ENCODE measurements at places on chromosomes 5 and 9.

- no peak for DNase-seq
These were observed 17.4 kb downstream of the GPX3 start for GRCh38 chr5:151037561-151038411.

- no peak for DNase-seq
These were observed 17.7 kb upstream of the PHYKPL start for GRCh38 chr5:178250263-178250662.

DNA sequence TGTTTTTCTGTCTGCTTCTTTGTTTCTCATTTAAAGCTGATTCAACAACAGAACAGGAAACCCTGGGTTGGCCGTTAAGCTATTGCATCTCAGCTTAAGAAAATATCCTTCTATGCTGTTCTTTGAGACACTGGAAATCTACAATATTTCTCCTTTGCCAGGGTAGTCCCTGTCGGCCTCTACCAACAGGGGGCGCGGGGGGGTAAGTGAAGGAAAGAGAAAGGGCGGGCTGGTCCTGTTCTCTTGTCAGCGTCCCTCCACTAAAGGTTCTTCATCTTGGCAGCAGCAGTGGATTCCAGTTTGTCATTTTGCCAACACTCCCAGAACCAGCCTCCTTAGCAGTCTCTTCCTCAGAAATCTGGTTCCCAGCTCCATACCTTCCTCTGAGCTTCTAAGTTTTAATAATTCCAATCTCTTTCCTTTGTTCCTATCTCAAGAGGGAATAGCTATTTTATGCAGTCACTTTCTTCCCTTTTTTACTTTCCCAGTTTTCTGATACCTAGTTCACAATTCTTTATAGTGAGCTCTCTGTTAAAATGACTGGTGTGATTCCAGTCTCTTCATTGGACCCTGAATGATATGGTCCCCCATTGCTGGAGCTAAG, 222.3 kb downstream of the GLIS3 start:
- peak; percentile 7 for DNase-seq

- no peak for DNase-seq
These were observed 7.8 kb upstream of the TBC1D9B start for GRCh38 chr5:179915406-179915935.

- no peak for DNase-seq
These were observed 124.3 kb downstream of the FGF1 start for GRCh38 chr5:142561486-142562097.

GRCh38 chr5:38168029-38168428, 90.3 kb upstream of the EGFLAM start:
- no peak for DNase-seq

DNA sequence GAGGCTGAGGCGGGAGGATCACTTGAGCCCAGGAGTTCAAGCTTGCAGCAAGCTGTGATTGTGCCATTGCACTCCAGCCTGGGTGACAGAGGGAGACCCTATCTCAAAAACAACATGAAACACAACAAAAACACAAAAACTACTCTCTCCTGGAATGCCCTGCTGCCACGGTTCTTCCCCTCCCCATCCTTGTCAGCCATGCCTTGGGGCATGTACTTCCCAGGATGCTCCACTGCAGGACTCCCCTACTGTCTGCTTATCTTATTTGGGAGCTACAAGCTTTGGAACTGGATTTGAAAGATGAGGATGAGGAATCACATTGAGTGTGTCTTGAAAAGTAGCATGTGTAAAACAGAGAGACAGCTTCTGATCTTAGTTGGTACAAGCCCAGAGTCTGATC, 40.1 kb upstream of the KIAA1958 start:
- no peak for DNase-seq

DNA sequence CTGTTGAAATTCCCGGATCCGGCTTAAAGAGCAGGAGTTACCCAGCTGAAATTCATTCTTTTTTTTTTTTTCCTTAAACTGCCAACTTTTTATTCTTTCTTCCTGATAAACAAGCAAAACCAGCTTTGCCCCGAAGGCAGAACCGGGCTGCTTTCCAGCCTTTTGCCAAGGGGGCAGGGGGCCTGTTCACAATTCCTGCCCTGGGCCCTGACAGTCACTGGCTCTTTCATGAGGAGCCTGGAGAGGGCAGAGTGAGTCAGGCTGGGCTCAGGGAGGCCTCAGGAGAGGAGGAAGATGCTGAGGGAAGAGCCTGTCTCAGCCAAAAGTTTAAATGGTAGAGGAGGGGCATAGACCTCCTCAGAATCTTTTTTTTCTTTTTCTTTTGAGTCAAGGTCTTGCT, 4.8 kb downstream of the GLIPR2 start:
- DNase-seq, result no peak

DNA sequence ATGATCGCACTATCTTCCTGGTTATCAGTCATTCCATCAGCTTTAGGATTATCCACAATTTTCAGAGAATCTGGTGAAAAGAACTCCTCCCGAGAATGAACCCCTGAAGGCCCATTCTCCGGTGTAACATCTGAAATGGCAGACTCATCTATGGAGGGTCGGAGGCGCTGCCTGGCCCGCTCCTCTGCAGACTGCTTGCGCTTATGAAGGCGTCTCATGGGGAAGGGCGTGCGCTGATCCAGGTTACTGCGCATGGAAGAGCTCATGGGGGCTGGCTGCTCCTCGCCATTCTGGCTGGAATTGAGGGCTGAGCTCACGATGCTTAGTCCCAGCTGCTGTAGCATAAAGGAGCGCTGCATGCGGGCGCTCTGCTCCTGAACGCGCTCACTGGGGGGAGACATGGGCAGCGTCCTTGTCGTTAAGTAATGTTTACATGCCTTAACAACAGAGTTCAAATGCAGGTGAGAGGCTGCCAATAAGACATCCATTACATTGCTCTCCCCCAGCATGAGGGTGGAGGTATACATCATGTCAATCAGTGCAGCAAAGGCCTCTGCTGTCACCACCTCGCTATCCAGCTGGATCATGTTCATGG, 19.4 kb downstream of the GRHPR start:
- peak; percentile 6 for DNase-seq

- DNase-seq, result no peak
These were observed 10.4 kb downstream of the GRIN1 start for GRCh38 chr9:137149363-137149762.

DNA sequence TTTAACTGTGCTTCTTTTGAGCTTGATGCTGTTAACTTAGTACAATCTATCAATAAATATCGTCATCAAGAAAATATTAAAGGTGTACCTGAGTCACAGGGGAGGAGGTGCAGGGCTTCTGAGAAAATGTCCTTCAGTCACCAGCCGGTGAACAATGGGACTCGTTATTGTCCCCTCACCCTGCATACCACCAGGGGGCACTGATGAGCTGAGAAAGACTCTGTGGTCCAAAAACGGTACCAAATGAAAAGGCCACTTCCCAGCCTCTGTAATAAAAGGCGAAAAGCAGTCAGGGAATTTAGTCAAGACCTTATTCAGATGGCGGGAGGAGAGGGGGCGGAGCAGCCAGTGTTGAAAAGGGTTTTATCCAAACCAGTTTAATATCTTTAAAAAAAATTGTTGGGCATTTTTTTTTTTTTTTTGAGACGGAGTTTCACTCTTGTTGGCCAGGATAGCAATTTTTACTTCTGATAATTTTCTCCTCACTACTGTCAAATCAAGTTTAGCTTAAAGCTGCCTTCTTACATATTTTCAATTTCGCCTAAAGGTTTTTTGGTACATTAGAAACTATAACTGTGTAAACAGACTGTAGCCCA, 271.9 kb upstream of the ADAMTS16 start:
- DNase-seq, result peak; percentile 38

- DNase-seq, result no peak
These were observed 51.8 kb upstream of the RETREG1 start for GRCh38 chr5:16668631-16669030.

GRCh38 chr9:87950296-87950695, 24.0 kb downstream of the CDK20 start:
- no peak for DNase-seq

GRCh38 chr9:109278216-109278615, 42.6 kb downstream of the EPB41L4B start:
- no peak for DNase-seq

DNA sequence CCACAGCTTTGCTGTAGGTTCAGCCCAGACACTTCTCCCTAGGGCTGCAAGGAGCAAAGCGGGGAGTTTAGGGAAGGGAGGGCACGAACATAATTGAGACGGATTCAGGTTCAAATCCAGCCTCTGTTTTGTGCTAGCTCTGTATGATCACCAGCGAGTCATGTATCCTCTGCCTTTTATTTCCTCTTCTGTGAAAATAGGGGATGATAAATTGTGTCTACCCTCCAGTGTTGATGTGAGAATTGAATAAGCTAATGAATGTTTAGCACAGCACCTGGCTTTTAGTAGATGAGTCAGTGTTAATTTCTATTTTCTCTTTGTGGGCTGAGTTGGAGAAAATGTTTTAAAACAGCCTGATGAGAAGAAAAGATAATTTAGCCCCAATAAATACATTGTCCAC, 6.2 kb downstream of the MLANA start:
- DNase-seq, result no peak

- DNase-seq, result no peak
These were observed 2.1 kb upstream of the CAMK2A start for GRCh38 chr5:150291388-150292385.

DNA sequence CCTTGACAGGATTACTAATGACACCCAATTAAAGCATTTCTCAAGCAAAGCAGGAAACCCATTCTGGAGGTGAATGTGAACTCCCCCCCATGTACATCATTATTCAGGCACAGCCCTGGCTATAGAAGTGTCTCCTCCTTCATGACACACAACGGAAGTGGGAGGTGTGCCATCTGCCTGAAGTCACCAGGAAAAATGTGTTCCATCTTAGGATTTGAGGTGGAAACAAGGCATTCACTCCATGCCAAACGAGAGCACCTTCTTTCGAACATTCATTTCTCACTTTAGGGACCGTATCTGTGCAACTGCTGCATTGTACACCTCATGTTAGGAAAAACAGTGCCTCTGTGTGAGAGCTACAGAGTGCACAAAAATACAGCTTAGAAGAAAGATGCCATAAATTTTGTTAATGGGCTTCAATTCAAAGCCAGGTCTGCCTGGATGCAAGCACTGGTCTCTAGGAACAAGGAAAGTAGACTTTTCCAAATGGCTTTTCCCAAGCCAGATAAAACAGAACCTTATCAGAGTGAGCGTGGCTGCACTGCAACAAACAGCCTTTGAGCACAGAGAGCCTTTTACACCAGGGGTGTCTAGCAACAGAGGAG, 19.4 kb downstream of the GOLM1 start:
- DNase-seq, result peak; percentile 69

GRCh38 chr5:124176692-124177091, 569.7 kb downstream of the ZNF608 start:
- DNase-seq, result no peak

DNA sequence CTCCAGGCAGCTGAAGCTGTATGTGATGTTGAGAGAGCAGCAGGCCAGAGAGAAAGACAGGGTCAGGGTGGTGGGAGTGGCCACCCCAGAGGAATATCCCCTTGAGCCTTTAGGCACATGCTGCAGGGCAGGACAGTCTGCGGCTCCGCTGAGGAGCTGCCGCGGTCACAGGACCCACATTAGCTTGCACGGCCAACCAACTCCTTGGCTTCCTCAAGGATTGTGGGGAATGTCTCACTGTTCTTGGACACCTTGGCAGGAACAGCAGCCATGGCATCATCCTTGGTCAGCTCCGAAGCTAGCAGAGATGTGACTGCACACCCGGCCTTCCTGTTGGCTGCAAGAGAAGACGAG, 27.8 kb downstream of the PCDHGC5 start:
- DNase-seq, result no peak

DNA sequence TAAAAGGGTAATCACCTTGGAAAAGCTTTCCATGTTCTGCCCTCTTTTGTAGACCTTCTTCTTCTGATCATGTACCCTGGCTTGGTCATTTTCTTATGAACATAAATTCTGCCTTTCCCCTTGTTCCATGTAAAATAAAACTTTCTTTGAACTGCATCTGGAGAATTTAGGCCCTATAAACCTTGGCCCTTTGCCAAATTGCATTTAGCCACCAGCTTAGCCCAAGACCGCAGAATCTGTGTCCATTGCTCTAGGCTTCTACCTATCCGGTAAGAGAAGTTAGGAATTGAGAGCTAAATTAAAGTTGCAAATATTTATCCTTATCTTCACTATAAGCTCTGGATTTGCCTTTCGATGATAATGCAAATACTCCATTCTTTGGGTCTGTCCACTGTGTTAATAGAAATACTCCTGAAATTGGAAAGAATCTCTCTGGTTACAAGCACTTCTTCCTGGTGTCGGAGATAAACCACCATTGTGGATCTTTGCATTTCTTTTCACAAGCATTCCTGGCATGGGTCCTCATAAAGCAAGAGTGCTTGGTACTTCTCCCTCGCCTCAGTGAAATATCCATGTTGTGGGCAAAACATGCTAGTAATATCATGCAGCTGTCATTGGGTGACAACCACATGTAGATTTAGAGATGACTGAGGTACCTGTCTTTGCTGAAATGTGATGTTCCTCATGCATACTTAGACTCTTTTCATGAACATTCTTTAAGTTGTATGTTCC, 698.0 kb upstream of the WWC1 start:
- DNase-seq, result no peak

DNA sequence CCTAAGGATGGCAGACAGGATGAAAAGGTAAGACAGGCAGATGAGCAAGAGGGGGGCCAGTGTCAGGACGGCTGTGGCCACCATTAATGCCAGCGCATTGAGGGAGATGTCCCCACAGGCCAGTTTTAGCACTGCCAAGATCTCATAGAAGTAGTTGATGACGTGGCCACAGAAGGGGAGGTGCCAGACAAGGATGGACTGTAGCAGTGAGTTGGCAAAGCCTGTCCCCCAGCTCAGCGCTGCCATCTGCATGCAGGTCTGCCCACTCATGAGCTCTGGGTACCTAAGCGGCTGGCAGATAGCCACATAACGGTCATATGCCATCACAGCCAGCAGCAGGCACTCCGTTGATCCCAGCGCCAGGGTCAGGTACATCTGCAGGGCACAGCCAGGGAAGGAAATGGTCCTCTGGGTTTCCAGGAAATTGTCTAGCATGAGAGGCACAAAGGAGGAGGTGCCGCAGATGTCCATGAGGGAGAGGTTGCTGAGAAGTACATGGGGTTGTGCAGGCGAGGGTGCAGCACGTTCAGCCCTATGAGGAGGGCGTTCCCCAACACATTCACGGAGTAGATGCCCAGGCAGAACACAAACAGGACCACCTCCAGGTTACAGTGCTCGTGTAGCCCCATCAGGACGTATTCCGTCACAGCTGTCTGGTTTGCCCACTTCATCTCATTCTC, 10.8 kb downstream of the OR13J1 start:
- DNase-seq, result no peak

GRCh38 chr9:72931897-72932296, 21.0 kb downstream of the ALDH1A1 start:
- DNase-seq, result no peak

DNA sequence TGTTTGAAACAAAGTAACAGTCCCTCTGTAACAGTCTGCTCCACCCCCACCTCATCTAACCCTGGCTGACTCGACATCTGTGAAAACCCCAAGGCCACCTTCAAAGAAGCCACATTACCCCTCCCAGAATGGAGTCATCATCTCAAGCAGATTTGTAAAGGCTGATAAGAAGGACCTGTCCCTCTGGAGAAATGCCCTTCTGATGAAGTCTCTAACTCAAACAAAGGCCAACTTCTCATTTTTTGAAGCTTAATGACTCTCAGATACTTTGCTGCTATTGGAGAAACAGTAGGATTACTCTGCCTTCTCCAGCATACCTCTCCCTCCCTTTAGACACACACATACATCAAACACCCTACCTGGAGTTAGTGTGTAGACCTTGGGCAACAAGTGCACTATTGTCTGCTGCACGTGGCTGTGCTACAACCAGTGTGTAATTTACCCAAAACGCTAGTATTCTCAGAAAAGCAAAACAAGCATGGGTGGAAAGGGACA, 5.3 kb upstream of the SUSD1 start:
- DNase-seq, result no peak

GRCh38 chr9:119218293-119218692, 150.9 kb downstream of the BRINP1 start:
- no peak for DNase-seq
